ENCODE measurements at places on chromosomes 5 and 9. TPM values are rescaled to one million over a fixed set of nuclear protein-coding genes. Genes with fewer than 3 reads are reported as not detected.

- H3K4me3 ChIP-seq: no peak overlapping the region
- peak; percentile 53 for DNase-seq
- no peaks in the 10 kb centered on the region for H3K4me1 ChIP-seq
- H3K27ac ChIP-seq: no peak overlapping the region
Measured at GRCh38 chr9:101585740-101586139, 9.0 kb downstream of the PPP3R2 start.

DNA sequence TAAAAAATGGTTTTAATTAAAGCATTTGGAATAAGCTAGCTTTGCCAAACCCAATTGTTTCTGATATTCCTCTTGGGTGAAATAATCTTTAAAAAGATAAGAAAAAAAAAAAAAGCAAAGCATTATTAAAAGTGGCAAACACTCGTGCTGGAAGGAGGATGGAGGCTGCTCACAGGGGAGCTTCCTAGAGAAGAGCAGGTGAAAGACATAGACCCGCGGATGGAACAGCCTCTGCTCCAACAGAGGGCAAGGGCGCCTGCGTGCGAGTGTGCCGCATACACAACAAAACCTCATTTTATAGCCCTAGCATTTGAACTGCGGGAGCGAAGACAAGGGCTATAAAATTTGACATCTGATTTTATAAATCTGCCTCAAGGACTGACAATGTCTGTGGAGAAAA is 33.4 kb upstream of the SLC25A51 start:
- no peaks in the 10 kb centered on the region for H3K27me3 ChIP-seq
- H3K36me3 ChIP-seq: peaks cover 4% of the 10 kb centered on the region
- H3K27ac ChIP-seq: no peak overlapping the region
- DNase-seq: no peak

DNA sequence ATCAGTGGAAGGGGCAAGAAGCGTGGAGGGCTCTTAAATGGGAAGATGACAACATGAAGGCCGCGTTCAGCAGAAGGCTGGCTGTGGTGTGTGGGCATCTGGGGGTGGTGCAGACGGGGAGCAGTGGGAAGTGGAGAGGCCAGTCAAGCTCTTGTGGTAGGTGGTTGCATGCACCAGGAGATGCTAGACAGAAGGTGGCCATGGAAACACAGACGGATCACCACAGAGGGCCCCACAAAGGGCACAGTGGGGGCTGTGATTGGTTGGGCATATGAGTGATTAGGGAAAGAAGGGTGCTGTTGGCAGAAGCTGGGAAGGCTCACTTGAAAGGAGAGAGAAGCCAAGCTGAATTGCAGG is 14.7 kb downstream of the MTMR12 start:
- H3K27me3 ChIP-seq: no peaks in the 10 kb centered on the region
- H3K27ac ChIP-seq: no peak overlapping the region
- H3K4me1 ChIP-seq: peaks cover 10% of the 10 kb centered on the region

The DAB2IP gene
- total RNA-seq: 26.3 TPM

GRCh38 chr9:115770521-115770920 is 383.1 kb upstream of the PAPPA start:
- no peak for DNase-seq
- no peaks in the 10 kb centered on the region for H3K4me1 ChIP-seq
- no peak overlapping the region for H3K27ac ChIP-seq

DNA sequence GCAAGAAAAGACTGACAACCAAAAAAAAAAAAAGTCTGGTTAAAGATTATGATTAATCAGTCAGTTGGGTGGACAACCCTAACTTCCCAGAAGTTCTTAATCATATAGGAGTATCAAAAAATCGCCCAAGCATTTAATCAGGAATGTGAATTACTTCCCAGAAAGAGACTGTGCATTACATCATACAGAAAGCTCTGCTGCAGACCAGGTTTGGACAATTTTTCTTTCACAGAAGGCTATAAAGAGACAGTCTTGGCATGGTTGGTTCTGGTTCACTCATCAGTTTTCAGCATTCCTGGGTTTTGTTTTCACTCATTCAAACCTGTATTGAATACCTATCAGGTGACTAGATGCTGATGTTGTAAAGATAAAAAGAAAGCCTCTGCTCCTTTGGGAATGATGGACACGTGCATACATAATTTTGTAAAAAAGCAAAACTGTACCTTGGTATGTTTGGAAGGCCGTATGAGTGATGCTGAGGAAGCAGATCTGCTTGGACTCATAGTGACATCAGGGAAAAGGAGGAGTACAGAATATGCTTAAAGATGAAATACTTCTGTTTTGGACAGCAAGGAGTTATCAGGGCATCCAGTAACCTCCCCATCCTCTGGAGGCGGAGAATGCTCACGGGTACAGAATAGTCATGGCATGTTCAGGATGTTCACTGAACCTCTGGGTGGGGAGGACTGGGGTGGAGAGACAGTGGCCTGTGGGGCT is 178.4 kb downstream of the GNA14 start:
- no peak overlapping the region for H3K27ac ChIP-seq
- H3K27me3 ChIP-seq: no peaks in the 10 kb centered on the region
- peak; percentile 59 for DNase-seq
- H3K4me1 ChIP-seq: no peaks in the 10 kb centered on the region
- H3K36me3 ChIP-seq: no peaks in the 10 kb centered on the region
- H3K4me3 ChIP-seq: no peak overlapping the region

- no peak overlapping the region for H3K4me3 ChIP-seq
- no peaks in the 10 kb centered on the region for H3K4me1 ChIP-seq
- DNase-seq: no peak
- no peak overlapping the region for H3K27ac ChIP-seq
- peaks cover 10% of the 10 kb centered on the region for H3K36me3 ChIP-seq
- no peaks in the 10 kb centered on the region for H3K27me3 ChIP-seq
Measured at GRCh38 chr9:104144336-104144735, 50.2 kb downstream of the SMC2 start.

- no peaks in the 10 kb centered on the region for H3K36me3 ChIP-seq
- DNase-seq: no peak
- no peaks in the 10 kb centered on the region for H3K27me3 ChIP-seq
- no peak overlapping the region for H3K4me3 ChIP-seq
Measured at GRCh38 chr9:127166651-127167524, 44.5 kb upstream of the ANGPTL2 start.

The SLC6A19 gene
- not detected for total RNA-seq

- peak; percentile 49 for DNase-seq
- no peak overlapping the region for H3K27ac ChIP-seq
- H3K4me3 ChIP-seq: no peak overlapping the region
Measured at GRCh38 chr9:89815903-89816573, 211.2 kb downstream of the GADD45G start.

- H3K27me3 ChIP-seq: no peaks in the 10 kb centered on the region
- no peak for DNase-seq
- no peaks in the 10 kb centered on the region for H3K36me3 ChIP-seq
- no peak overlapping the region for H3K27ac ChIP-seq
- peaks cover 4% of the 10 kb centered on the region for H3K4me1 ChIP-seq
Measured at GRCh38 chr9:111198936-111199335, 131.1 kb downstream of the OR2K2 start.

DNA sequence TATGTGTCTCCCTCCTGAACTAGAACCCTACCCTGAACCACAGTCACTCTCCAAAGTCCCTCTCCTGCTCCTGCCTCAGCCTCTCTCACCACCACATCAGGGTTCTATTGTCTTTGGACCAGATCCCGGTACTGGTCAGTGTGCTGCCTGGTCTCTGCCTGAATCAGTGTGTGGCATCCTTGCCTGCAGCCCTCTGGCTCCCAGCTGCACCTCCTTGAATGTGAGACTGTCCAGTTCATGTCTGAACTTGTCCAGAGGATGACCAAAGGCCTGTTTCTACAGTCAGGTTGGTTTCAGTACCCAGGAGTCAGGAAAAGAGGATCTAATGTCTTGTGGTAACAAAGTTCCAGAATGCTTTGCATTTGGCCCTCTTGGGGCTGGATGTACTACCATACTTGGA is 76.8 kb upstream of the RANBP3L start:
- no peak for DNase-seq
- no peaks in the 10 kb centered on the region for H3K36me3 ChIP-seq
- no peak overlapping the region for H3K4me3 ChIP-seq

DNA sequence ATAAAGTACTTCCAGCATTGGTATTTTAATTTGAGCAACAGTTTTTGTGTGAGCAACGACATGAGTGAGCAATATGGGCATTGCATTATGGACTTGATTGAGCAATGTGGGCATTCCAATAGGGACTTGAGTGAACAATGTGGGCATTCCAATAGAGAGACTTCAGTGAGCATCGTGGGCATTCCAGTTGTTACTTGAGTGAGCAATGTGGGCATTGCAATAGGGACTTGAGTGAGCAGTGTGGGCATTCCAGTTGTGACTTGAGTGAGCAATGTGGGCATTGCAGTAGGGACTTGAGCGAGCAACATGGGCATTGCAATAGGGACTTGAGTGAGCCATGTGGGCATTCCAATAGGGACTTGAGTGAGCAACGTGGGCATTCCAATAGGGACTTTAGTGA is 52.2 kb downstream of the ZCCHC7 start:
- H3K36me3 ChIP-seq: no peaks in the 10 kb centered on the region
- no peak for DNase-seq
- no peaks in the 10 kb centered on the region for H3K4me1 ChIP-seq

The MARVELD2 gene
- 0.31 TPM for total RNA-seq

DNA sequence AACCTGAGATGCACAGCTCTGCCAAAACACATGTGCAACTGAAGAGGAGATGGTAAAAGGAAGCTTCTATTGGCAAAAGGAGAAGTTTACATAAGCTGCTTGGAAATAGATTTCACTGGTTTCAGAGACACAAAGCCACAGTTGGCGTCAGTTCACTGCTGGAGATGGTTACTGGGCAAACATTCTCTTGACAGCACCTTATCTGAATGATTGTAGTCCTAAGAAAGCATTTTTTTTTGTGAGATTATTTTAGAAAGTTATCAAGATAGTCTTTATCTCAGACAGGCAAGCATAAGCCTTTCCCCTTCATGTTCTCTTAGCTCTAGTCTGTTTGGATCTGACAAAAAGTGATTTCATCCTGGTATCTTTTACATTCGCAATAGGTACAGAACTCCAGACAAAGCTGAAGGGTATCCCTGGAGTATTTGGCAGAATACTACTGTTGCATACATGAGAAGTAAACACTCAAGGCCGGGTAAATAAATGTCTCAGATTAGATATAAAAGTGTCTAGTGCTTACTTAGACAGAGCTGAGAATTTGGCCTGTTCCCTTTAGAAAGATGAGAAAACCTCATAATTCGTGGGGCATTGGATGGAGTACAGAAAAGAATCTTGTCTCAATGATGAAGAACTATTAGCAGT is 1668.0 kb upstream of the NUDT12 start:
- no peaks in the 10 kb centered on the region for H3K27me3 ChIP-seq
- H3K36me3 ChIP-seq: no peaks in the 10 kb centered on the region
- H3K4me3 ChIP-seq: no peak overlapping the region
- H3K4me1 ChIP-seq: no peaks in the 10 kb centered on the region
- H3K27ac ChIP-seq: no peak overlapping the region

DNA sequence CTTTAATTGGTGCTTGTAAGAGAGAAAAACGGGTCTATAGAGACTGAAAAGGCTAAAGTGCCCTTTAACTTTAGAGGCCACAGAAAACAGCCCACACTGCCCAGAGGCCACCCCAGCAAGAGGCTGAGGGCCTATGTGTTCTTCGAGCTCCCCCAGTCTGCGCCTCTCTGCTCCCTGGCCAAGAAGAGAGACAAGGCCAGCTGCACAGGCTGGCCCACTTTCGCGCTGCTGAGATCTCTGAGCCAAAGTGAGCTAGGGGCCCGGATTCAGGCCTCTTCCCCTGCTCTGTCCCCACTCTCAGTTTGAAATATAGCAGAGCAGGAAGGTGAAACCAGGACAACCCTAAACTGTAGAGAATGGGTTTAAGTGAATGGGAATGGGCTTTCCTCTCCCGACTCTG is 132.0 kb upstream of the TRIM32 start:
- peak; percentile 93 for DNase-seq
- no peaks in the 10 kb centered on the region for H3K27me3 ChIP-seq
- peaks cover 23% of the 10 kb centered on the region for H3K4me1 ChIP-seq
- H3K4me3 ChIP-seq: no peak overlapping the region
- no peaks in the 10 kb centered on the region for H3K36me3 ChIP-seq
- peak overlapping the region; percentile 77 for H3K27ac ChIP-seq

GRCh38 chr9:90890146-90890810 is 88.7 kb downstream of the SYK start:
- DNase-seq: no peak
- no peaks in the 10 kb centered on the region for H3K36me3 ChIP-seq
- H3K4me3 ChIP-seq: no peak overlapping the region
- H3K27ac ChIP-seq: no peak overlapping the region
- H3K27me3 ChIP-seq: no peaks in the 10 kb centered on the region
- peaks cover 2% of the 10 kb centered on the region for H3K4me1 ChIP-seq

- H3K36me3 ChIP-seq: peaks cover 41% of the 10 kb centered on the region
- H3K4me3 ChIP-seq: no peak overlapping the region
- no peaks in the 10 kb centered on the region for H3K27me3 ChIP-seq
Measured at GRCh38 chr9:95078511-95078910, 239.0 kb downstream of the FANCC start.

- H3K27ac ChIP-seq: peak overlapping the region; percentile 7
- H3K4me1 ChIP-seq: peaks cover 4% of the 10 kb centered on the region
- H3K36me3 ChIP-seq: no peaks in the 10 kb centered on the region
Measured at GRCh38 chr5:78659114-78659513, 10.5 kb upstream of the LHFPL2 start.

- H3K27me3 ChIP-seq: no peaks in the 10 kb centered on the region
- no peak overlapping the region for H3K4me3 ChIP-seq
- H3K27ac ChIP-seq: no peak overlapping the region
Measured at GRCh38 chr9:114433086-114433485, 45.3 kb upstream of the AKNA start.

GRCh38 chr5:143707806-143708205 is 104.2 kb upstream of the HMHB1 start:
- H3K4me1 ChIP-seq: peaks cover 13% of the 10 kb centered on the region
- no peak overlapping the region for H3K4me3 ChIP-seq
- peak; percentile 85 for DNase-seq
- no peaks in the 10 kb centered on the region for H3K36me3 ChIP-seq
- no peaks in the 10 kb centered on the region for H3K27me3 ChIP-seq
- no peak overlapping the region for H3K27ac ChIP-seq

DNA sequence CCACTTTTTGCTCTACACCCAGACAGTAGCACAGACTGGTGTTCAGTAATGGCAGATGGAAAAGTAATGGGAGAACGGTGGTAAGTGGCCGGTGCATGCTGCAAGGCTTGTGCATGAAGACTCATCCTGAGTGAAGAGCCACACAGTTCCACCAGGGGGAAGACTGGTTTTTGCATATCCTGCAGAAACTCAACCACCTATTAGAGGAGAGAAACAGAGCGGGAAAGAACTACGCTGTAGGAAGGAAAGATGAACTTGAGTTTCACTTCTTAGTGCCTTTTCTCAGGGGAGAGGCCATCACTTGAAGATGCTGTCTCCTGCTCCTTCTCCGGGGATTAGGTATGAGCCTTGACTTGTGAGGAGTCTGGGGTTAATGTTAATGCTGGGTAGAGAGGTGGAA is 9.4 kb upstream of the PRSS3 start:
- H3K36me3 ChIP-seq: no peaks in the 10 kb centered on the region
- DNase-seq: peak; percentile 15
- no peak overlapping the region for H3K27ac ChIP-seq

Measured in muscle of leg (tissue), 16 donors.